HuH-7.5 (cell line): ENCODE measurements at places on chromosomes 7 and 10.

DNA sequence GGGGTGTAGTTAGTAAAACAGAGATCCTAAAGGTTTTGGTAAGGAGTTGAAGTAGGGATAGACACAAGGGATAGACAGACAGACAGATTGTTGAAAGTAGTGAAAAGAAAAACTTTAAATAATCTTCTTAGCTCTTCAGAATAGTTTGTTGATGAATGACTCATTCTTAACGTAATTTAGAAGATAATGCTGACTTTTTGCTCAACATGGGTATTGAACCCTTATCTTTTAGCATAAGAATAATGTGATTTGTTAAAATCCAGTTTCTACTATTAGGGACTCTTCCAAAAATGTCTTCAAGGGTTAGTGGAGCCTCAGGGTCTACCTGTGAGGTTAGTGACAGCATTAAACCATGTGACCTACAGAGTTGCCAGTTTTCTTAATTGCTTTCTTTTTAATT, 411.2 kb downstream of the ETV1 start:
- no peak for DNase-seq

GRCh38 chr10:1360011-1360557, 303.9 kb downstream of the WDR37 start:
- no peak for DNase-seq

DNA sequence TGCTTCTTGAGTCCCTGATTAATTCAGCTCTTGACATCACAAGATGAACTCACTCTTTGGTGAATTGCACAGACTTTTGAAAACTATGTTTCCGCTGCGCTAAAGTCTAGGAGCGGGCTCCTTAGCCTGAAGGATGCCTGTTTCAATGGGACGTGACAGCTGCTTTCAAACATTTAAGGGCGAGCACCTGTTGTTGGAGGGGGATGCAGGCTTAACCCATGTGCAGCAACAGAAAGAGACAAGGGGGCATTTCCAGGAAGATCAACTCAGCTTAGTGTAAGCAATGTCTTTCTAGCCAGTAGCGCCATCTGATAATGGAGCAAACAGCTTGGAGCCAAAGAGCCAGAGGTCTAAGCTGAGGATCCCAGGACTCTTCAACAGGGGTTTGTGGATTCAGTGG, 8.4 kb upstream of the PFKFB3 start:
- DNase-seq: no peak

GRCh38 chr10:20871970-20872369, 25.1 kb downstream of the NEBL start:
- DNase-seq: no peak

DNA sequence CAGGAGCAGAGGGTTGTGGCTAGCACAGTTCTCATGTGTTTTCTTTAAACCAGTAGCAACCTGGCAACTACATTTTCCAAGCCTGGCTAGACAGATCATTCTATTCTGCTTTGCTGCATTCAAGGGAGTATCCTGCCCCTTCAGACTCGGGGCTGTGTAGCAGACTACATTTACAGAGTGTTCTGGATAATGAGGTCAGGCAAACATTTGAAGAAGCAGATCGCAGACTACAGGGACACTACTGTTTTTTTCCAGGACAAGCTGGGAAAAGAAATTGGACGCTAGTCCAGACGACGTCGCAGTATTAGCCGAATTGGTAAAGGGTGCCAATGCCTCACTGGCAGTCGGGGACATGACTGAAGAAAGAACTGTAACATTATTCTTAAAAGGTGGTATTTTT, 61.0 kb upstream of the PAPSS2 start:
- DNase-seq: no peak
